ENCODE measurements at places on chromosomes 7 and 10.

- no peak for DNase-seq
Observed at GRCh38 chr7:105028004-105028403, 14.0 kb downstream of the KMT2E start.

GRCh38 chr7:42768045-42768444 is 143.8 kb downstream of the C7orf25 start:
- no peak for DNase-seq

GRCh38 chr7:151280388-151281019 is 32.0 kb upstream of the SMARCD3 start:
- no peak for DNase-seq

GRCh38 chr7:142516038-142516501 is 233.2 kb upstream of the PRSS1 start:
- no peak for DNase-seq

Data from left lobe of liver (tissue), 2 donors.